ENCODE measurements at places on chromosomes 5 and 9.
A peak's percentile ranks its signal among the peaks of the same experiment; 100 is the strongest.

DNA sequence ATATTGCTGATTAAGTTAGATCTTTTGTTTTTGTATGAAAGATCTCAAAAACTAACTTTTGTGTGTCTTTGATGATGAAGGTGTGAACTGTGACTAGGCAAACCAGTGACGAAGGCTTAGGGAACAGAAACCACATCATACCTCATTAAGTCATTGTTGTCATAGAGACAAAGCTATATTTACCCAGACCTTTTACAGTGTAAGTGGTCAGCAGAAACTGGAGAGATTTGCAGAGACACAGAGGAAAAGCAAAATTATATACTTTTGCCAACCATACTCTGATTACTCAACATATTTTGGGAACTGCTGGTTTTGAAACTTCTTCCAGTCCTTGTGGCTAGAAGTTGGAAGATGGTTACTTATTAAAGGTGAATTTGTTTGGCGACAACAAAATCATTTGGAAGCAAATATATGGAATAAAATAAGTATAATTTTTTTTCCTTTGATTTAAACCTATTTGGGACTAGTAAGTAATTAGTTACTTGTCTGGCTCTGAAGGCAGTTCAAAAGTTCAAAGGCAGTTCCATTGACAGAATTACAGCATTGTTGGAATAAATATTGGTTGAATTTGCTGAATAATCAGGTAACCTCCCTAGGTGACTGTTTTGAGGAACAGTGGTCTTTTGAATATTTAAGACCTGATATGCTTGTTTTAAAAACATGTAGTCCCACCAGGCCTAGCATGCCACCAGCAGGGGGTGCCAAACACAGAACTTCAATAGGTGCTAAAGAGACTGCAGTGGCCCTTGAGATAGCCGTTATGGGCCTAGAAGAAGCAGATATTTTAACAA, 103.8 kb downstream of the RPS23 start:
- DNase-seq = peak; percentile 52

GRCh38 chr5:140587495-140587894, 22.9 kb downstream of the SLC35A4 start:
- no peak for DNase-seq

GRCh38 chr5:38582293-38582974, 26.0 kb upstream of the LIFR start:
- no peak for DNase-seq

- DNase-seq = peak; percentile 55
Observed at GRCh38 chr5:151132963-151133362, 24.6 kb downstream of the ANXA6 start.

GRCh38 chr5:51810592-51810991, 427.3 kb downstream of the ISL1 start:
- no peak for DNase-seq

- peak; percentile 70 for DNase-seq
Observed at GRCh38 chr5:157540707-157541446, 34.7 kb downstream of the ADAM19 start.

DNA sequence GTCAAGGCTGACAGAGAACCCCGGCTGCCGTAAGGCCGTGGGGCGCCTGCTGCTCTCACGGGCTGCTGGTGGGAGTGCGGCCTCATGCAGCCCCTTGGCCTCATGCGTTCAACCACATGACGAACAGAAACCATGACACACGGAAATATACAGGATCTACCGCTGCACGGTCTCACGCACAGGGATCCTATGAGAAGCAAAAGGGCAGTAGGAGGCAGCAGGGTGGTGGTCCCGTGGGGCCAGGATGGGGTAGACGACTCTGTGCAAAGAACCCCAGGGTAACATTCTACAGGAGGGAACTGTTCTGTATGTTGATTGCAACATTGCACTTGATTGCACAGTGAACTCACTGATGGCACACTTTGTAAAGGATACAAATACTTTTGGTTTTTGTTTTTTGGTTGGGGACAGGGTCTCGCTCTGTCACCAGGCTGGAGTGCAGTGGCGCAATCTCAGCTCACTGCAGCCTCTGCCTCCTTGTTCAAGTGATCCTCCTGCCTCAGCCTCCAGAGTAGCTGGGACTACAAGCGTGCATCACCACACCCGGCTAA, 51.6 kb downstream of the NACC2 start:
- no peak for DNase-seq

DNA sequence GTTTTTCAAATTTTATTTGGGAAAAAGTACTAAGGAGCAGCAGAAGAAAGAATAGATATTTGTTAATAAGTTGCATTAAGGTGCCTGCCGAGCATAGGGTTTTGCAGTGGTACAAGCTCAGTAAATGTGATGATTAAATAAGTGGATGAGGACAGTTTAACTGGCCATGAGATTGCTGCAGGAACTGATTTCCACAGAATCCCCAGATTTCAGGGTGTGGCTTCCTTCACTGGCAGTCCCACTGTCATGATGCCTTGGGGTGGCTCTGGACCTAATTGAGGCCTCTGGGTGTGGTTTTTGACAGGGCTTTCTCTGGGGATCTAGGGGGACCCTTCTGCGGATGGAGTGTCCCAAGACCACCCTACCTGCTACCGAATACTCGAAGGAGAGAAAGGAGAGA, 1.4 kb downstream of the PHF24 start:
- DNase-seq = no peak

DNA sequence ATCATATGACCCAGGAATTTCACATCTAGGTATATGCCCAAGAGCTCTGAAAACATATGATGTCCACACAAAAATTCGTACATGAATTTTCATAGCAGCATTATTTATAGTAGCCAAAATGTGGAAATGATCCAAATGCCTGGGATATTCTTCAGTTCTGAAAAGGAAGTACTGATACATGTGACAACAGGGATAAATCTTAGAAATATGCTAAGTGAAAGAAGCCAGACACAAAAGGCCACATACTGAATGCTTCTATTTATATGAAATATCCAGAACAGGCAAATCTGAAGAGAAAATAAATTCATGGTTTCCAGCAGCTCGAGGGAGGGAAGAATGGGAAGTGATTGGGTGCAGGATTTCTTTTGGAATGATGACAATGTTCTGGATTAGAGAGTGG, 16.8 kb upstream of the ZBTB43 start:
- DNase-seq = no peak

GRCh38 chr9:76462126-76462525, 3.1 kb downstream of the GCNT1 start:
- DNase-seq = no peak

- no peak for DNase-seq
Observed at GRCh38 chr5:72436796-72437471, 70.3 kb downstream of the ZNF366 start.

DNA sequence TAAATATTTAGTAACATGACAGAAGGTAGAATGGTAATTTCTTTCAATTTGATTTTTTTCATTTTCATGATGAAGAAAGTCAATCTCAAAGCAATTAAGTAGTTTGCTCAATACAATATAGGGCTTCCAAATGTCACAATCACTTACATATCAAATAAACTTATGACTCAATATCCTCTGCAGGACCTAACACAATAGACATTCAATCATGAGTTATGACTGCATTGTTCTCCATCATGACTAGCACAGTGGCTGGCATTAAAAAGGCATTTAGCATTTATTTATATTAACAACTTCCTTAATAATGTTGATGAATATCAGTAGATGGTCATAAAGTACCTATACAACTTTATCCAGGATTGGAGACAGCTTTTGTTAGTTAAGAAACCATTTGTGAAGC, 1499.6 kb downstream of the EFNA5 start:
- DNase-seq = no peak

GRCh38 chr5:124718380-124718789, 28.1 kb downstream of the ZNF608 start:
- DNase-seq = no peak

- DNase-seq = no peak
Observed at GRCh38 chr5:54332720-54333119, 22.3 kb upstream of the ARL15 start.

DNA sequence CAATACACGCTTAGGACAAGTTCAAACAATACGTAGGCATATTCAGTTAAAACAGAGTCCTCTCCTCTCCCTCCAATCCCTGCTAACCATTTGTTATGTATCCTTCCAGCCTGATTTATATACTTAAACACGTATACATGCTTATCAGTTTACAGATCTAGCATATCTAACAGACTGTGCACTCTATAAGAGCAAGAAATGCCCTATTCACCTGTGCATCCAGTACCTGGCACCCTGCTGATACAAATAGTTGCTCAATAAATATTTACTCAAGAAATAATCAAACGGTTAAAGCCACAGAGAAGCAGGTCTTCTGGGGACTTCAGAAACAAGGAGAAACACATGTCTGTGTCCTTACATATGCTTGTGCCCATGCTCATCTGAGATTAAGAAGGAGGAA, 55.9 kb downstream of the MLLT3 start:
- no peak for DNase-seq

DNA sequence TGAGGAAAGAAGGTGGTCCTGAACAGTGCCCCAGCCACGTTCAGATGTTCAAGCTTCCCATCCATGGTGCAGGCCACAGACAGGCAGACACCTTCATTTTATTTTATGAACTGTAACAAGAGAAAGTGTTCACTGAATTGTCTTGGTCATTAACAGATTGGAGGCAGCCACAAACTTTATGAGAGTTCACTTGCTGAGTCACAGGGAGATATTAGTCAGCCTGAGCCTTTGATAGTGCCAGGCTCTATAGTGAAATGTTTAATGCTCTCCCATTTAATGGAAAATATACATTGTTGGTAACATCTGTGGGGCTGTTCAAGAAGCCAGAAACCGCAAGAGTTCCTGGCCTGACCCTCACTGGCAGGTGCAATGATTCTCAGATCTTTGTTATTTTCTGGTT, 237.0 kb downstream of the TENT4A start:
- DNase-seq = no peak

- no peak for DNase-seq
Observed at GRCh38 chr5:116671211-116671736, 96.7 kb upstream of the SEMA6A start.

DNA sequence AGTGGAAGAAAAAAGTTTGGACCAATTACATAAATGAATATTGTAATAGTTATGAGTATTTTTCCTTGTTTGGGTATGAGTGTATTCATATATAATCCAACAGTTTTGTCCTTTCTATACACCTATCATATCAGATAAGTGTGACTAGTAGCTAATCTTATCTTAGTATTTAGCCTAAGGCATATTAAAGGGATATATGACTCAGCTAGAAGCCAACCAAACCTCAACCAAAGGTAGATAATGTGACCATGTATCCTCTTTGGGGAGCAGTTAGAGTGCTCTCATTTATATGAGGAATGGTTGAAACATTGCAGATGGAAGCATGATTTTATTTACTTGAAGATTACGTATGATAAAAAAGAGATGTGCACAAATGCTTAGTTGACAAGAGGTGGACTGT, 370.0 kb upstream of the CTNND2 start:
- DNase-seq = no peak

GRCh38 chr9:134534661-134535080, 106.9 kb upstream of the COL5A1 start:
- DNase-seq = no peak

DNA sequence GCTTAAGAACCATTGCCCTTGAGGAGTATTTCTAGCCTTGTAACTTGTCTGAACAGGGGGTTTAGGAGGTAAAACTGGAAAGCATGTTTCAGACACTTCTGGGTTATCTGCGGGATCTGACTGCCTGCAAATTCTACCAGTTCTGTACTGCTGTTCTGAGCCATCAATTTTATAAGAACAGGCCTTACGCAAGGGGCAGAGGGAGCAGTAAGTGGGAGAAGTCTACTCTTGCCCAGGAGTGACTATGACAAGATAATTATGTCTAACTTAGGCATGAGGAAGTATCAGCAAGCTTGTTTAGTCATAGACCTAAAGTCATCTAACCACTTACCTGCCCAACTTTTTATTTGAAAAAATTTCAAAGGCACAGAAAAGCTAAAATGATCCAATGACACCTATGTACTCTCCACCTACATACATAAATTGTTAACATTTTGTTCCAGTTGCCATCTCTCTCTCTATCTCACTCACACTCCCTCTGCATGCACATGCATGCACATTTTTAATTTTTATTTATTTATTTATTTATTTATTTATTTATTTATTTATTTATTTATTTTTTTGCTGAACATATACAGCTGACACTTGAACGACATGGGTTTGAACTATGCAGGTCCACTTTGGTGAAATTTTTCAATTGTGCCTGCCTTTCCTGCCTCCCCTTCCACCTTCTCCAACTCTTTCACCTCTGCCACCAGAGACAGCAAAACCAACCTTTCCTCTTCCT, 18.4 kb upstream of the DEPDC1B start:
- no peak for DNase-seq

DNA sequence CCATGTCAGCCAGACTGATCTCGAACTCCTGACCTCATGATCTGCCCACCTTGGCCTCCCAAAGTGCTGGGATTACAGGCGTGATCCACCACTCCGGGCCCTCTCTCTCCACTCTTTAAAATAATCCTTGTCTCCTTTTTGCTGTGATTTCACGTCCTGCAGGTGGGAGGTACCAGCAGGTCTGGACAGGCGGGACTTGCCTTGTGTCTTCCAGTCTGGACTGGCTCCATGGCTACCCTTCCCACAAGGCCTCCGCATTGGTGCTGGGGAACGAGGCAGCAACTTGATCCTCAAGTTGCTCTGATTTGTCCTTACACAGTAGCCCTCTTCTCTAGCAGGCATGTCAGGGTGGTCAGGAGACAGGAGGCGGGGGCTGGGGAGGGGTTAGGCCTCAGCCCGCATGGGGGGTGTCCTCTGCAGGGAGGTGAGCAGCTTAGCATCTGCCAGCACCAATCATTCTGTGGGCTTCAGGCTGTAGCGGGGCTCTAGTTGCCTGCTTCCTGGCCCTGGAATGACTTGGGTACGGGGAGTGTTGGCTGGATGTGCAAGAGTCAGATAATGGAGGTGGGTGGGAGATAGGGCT, 54.3 kb downstream of the TENT4A start:
- no peak for DNase-seq

DNA sequence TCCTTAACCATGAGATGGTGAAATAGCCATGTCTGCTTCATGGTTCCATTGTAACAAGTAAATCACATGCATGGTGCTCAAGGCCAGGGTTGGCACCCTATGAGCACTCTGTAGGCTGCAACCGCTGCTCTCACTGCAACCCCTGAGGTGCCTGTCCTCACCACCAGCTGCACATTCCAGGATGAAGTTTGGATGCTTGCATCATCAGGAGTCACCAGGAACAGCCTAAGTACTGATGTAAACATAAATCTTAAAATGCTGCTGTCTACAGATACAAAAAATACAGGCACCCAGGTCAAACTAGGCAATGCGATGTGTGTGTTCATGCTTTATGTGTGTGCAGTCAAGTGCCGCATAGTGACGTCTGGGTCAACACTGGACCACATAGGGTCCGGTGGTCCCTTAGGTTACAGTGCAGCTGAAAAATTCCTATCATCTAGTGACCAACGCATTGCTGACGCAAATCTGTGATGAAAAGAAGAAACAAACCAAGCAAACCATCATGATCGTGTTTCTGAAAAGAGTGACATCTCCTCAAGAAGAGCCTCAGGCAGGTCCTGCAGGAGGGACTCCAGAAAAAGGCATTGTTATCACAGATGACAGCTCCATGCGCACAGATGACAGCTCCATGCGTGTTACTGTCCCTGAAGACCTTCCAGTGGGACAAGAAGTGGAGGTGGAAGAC, 234.8 kb downstream of the AUH start:
- DNase-seq = no peak

GRCh38 chr5:17217493-17218352, at the start of gene BASP1:
Gene BASP1 (plus strand): TSS chr5:17217631. CDS start chr5:17275217, 57,586 bp downstream.
- peak; percentile 20 for DNase-seq

- DNase-seq = no peak
Observed at GRCh38 chr5:159071382-159071781, 28.3 kb downstream of the EBF1 start.
